Fibroblast of upper back skin (primary cell): ENCODE measurements at places on chromosomes 4 and X.
A peak's percentile ranks its signal among the peaks of the same experiment; 100 is the strongest.

DNA sequence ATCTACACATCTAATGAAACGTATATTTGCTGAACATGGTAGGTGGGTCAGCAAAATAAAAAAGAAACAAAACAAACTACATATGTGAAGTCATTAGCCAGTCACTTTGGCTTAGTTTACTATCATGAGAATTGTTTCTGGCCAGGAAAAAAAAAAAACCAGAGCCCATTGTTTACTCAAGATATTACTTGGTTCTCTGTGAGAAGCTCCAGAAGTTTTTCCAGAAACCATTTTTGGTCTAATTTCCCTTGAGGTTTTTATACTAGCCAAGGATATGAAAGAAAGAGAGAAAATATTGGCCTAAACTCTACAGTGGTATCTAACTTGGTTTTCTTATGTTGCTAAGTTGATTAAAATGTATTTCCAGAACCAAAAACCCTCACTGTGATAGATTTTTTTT is 259.1 kb downstream of the PDHA2 start:
- DNase-seq = no peak

- no peak for DNase-seq
Observed at GRCh38 chr4:109672169-109672930, 30.9 kb downstream of the CASP6 start.

DNA sequence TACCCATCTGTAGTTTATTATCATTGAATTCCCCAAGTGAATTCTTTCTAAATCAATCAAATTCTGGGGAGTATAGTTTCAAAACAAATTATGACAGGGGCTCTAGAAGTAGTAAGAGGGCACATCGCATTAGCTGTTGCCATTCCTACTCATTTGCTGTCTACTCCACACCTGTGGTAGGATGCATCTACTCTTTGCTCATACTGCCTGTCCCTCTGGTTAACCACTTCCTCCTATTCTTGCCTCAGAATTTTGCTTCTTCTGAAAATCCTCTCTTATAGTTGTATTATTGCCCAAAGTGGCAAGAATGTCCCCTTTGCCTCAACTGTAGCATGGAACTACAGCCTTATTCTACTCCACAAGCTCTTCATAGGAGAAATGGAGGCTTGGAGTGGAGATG is 12.7 kb upstream of the DGKK start:
- no peak for DNase-seq

- no peak for DNase-seq
Observed at GRCh38 chr4:118738090-118738489, 52.9 kb downstream of the METTL14 start.

GRCh38 chr4:25949173-25949748 is 35.2 kb downstream of the SMIM20 start:
- DNase-seq = no peak

- no peak for DNase-seq
Observed at GRCh38 chr4:188904617-188905016, 765.4 kb downstream of the TRIML1 start.

DNA sequence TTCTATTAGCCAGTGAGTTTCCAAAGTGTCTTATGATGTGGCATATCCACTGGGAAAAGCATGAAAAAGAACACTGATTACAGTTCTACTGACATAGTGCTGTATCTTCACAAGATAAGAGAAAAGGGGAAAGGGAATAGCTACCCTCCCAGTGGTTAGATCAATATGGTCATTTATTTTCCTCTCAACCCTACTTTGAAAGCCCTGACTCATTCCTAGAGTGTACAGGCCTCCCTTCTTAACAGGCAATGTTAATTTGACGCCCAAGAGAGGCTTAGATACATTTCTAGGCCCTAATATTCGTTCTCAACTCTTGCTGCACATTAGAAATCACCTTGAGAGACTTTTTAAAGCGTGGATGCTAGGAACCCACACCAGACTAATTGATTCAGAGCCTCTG is 20.4 kb upstream of the BRS3 start:
- DNase-seq = no peak

DNA sequence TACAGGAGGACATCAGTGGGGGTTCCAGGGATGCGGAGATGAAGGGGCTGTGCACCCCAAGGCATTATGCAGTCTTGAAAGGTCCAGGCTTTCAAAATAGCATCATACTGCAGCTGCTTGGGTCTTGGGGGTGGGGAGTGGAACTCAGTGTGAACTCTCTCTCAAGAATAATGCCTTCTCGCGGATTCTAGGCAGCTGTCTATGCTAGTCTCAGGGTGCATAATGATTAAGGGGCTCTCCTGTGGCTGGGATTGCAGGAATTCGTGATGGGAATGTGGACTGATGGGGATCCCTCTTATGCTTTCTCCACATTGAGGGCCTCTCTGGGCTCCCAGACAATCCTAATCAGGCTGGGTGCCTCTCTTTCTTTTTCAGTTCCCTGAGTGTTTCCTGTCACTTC is 172.2 kb upstream of the ARHGAP24 start:
- DNase-seq = no peak

- no peak for DNase-seq
Observed at GRCh38 chr4:112371361-112371760, 74.2 kb downstream of the ALPK1 start.

DNA sequence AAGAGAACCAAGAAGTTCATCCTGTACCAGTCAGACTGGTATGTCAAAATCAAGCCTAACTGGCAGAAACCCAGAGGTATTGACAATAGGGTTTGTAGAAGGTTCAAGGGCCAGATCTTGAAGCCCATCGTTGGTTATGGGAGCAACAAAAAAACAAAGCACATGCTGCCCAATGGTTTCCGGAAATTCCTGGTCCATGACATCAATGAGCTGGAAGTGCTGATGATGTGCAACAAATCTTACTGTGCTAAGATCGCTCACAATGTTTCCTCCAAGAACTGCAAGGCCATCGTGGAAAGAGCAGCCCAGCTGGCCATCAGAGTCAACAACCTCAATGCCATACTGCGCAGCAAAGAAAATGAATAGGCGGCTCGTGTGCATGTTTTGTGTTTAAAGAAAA is 172.7 kb upstream of the MED14 start:
- peak; percentile 30 for DNase-seq

GRCh38 chrX:8297766-8298165 is 126.7 kb upstream of the VCX2 start:
- peak; percentile 67 for DNase-seq

DNA sequence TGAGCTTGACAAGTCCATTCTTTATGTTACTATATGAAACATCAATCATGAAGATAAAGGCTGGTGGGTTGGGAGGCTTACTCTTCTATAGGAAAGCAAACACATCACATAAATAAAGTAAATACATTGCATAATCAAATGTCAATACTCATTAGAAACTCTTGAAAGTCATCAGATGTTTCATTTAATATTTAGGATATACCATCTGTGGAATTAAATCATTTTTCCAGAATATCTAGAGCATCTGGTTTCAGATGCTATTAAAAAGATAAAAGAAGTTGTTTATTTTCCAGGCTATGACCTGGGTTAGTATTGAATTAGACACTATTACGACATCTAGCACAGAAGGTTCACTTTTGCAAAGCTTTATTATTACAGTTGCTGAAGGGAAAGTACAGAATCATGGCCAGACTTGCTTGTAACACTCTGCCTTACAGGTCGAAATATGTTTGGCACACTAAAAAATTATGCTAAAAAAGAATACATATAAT is 72.6 kb downstream of the METTL14 start:
- no peak for DNase-seq

- DNase-seq = no peak
Observed at GRCh38 chr4:147543034-147543433, 62.1 kb downstream of the EDNRA start.

DNA sequence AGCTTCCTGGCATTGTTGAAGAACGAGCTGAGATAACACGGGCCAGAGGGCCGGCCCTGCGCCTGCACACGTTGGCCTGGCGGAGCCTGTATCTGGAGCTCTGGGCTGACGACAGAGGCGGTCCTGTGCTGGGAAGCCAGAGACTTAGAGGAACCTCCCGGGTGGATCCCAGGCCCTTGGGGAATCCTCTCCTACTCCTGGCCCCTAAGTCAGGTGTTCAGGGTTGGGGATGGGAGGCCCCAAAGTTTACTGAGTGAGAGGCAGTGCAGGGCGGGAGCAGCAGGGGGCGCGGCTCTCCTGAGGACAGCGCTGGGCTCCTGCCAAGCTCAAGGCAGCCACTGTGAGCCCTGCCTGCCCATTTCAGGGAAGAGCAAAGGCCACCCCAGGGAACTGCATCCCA is 2.5 kb upstream of the HTRA3 start:
- DNase-seq = peak; percentile 49

- DNase-seq = peak; percentile 82
Observed at GRCh38 chrX:129759576-129760061, 20.1 kb upstream of the SASH3 start.

GRCh38 chrX:24259544-24260240 is 54.2 kb downstream of the SUPT20HL2 start:
- peak; percentile 71 for DNase-seq

DNA sequence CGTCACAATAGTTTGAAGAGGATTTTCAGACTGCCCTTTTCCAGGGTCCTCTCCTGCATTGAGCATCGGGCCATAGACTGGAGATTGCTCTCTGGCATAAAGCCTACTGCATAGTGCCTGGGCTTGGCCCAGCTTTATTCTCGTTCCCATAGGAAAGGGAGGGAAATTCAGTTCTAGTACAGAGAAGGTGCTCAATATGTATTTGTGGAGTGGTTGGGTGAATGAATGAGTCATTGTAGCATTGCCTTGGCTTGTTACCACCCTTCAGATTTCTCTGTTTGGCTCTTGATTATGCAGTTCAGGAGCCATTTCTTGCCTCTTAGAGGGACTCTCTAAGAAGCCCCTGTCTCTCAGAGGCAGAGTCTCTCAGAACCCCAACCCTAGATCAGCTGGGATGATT is 2.6 kb downstream of the TMEM35A start:
- no peak for DNase-seq

DNA sequence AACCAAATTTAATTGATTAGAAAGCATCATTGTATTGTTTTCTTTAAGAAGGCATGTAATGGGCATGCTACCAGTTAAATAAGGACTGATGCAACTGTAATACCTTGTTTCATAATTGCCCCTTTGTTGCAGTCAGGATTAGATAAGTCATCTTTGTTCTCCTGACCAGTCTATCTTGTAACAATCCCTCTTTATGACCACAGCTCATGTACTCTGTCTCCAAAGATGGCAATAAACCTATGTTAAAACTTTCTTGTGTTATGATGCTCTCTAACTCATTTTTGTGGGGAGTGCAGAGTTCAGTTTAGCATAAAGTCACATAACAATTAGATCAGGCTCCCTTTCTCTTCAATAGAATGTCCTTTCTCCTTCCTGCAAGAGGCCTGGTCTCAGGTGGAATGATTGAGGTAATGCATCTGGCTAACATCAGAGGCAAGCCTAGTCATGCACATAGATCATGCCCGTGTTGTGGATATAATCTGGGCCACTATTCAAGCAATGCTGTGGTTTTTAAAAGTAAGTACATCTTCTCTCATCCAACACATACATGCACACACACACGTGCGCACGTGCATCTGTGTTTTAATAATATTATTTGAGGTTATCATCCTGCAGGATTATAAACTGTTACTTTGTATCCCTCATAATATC is 45.6 kb downstream of the TMEM154 start:
- DNase-seq = peak; percentile 32

GRCh38 chr4:182604161-182604622 is 313.0 kb downstream of the DCTD start:
- DNase-seq = peak; percentile 72

GRCh38 chrX:134602410-134602809 is 55.9 kb downstream of the PLAC1 start:
- no peak for DNase-seq

- DNase-seq = no peak
Observed at GRCh38 chr4:148164557-148164956, 277.7 kb downstream of the NR3C2 start.

DNA sequence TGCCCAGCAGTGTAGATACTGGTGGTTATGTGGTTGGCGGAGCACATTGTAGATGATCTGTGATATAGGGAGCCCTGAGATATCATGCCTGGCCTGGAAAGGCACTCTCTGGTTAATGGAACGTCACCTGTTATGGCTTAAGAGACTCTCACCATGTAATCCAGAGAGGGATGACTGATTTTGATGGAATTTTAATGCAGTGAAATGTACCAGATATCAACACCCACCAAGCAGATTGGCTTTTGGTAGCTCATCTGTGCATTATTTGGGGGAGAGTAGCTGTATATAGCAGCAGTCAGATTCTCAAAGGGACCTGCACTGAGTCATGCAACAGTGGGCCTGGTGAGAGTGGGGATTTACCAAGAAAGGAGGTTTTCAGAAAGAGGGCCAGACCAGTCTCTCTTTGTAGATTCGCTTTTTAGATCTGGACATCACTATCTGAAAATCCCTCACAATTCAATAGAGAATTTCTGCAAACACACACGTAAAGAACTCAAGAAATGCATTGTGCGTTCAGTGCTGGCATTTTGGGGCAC is 17.3 kb downstream of the TSC22D3 start:
- no peak for DNase-seq

GRCh38 chrX:109270580-109271484 is 211.1 kb downstream of the GUCY2F start:
- DNase-seq = peak; percentile 17

DNA sequence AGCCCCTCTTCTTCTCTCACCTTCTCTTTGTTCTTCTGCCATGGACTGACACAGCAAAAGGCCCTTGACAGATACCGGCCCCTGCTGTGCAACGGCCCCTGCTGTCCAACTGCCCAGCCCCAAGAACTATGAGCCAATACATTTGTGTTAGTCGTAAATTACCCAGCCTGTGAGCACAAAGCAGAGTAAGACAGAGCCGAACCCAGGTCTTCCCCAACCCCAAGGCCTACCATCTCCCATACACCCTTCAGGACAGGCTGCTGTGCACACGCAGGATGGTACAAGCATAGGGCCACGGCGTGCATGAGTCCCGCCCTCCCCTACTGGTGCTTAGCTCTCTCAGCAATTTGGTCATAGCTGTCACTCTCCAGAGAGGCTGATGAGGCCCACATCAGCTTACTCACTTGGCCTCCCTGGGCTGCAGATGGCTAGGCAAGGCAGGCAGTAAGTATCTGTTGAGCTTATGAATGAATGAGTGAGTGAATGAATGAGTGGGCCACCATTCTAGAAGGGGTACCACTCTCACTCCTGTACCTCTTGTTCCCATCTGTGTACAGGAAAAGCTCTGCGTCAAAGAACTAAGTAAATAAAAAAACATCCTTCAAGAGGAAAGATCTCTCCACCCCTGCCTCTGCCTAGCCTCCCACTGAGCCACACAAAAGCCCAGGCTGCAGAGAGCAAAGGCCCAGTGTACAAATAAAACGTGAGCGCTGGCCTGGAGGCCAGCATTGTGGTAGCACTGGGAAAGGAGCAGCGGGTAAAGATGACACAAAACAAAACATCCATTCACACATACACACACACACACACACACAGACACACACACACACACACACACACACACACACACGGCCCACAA is 13.9 kb downstream of the WDR1 start:
- no peak for DNase-seq
